T1000 (cell line): ENCODE measurements at places on chromosomes 7 and 10.

GRCh38 chr10:123166618-123167017 lies 12.4 kb downstream of the BUB3 start:
- no peak for DNase-seq

GRCh38 chr10:351770-352334 lies 216.6 kb downstream of the ZMYND11 start:
- no peak for DNase-seq

DNA sequence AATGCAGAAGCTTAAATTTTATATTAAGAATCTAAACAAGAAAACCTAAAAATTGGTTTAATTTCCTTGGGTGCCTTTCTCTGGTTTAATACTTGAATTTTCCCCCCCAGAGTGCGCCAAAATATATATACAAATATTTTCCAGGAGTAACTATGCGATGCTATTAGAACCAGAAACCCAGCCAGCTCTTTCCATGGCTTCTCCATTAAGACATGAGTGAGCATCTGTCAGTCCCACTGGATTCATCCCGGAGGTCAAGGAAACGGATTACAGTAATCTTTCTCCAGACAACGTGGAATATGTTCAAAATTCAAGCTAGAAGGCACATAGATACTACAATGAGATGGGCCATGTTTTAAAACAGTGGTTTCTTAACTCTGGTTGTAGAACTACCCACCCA lies 148.8 kb downstream of the TAX1BP1 start:
- DNase-seq = no peak

DNA sequence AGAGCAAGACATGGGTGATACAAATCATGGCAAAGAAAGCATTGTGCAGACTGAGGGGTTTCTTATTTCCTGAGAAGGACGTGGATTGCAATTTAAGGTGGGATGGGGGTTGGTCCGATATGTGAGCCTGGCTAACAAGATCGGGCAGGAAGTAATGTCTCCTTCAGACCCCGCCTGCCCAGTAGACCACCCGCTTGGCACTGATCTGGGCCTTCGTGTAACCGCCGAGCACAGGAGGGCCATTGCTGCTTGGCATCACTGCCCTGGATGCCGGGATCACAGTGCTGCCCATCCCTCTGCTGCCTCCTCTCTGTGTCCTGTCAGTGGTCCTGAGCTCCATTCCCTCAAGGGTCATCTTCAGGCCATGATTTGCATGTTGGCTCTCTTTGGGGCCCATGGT lies 214.6 kb upstream of the ZNF32 start:
- DNase-seq = no peak

DNA sequence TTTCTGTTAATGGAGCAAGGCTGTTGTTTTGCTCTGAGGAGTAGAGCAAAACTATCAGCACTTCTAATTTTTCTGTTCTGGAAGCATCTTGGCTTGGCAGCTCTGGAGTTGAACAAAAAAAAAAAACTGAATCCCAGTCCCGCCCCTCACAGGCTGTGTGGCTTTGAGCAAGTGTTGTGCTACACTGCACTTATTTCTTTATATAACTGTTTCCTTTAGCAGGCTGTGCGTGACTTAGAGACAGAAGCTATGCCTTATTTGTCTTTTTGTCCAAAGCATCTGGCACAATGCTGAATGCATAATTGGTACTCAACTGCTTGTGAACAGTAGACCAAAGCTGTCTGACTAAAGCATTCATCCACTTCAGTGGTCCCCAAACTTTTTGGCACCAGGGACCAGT lies 96.1 kb downstream of the AMPH start:
- no peak for DNase-seq

- DNase-seq = no peak
Measured at GRCh38 chr10:44913350-44914081, 2.4 kb downstream of the TMEM72 start.

DNA sequence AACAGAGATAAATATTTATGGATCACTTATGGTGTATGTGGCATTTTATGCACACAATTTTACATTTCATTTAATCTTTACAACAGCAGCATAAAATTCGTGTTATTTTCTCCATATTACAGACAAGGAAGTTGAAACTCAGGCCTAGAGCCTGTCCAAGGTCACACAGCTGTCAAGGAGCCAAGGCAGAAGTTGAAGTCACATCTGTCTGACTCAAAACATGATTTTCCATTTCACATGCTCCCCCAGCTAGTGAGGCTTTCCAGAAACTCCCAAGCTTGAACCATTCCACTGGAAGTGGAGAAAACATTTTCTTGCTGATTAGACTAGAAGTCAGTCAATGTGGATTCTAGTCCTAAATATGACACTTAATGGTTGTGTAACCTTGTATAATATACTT lies 110.5 kb downstream of the HECTD2 start:
- DNase-seq = no peak

- DNase-seq = no peak
Measured at GRCh38 chr10:71216751-71217265, 4.4 kb downstream of the UNC5B start.

DNA sequence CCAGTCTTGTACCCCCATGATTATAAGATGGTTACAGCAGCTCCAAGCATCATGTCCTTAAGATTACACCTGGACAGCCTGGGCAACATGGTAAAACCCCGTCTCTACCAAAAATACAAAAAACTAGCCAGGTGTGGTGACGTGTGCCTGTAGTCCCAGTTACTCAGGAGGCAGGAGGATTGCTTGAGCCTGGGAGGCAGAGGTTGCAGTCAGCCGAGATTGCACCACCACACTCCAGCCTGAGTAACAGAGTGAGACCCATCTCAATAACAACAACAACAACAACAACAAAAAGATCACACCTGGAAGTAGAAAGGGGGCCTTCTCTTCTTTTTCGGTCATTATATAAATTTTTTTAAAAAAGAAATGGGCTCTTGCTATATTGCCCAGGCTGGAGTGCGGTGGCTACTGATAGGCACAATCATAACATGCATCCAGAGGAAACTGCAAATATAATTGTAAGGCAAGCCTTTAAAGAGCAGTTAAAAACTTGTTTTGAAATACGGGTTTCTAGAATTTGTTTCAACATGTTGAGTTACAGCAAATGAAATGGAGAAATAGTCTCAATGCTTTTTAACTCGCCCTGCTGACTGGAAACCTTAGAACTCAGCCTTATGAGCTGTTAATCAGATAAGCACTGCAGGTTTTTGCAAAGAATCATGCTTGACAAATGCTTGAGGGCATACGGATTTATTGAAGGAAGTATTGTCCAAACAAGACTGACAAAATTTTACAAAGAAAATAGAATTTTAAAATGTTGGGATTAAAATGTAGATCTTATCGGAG lies 4.7 kb upstream of the ENTPD7 start:
- no peak for DNase-seq

- DNase-seq = peak; percentile 83
Measured at GRCh38 chr7:151687523-151688235, 168.0 kb upstream of the RHEB start.

GRCh38 chr10:131748831-131749766 lies 151.7 kb upstream of the PPP2R2D start:
- DNase-seq = no peak

DNA sequence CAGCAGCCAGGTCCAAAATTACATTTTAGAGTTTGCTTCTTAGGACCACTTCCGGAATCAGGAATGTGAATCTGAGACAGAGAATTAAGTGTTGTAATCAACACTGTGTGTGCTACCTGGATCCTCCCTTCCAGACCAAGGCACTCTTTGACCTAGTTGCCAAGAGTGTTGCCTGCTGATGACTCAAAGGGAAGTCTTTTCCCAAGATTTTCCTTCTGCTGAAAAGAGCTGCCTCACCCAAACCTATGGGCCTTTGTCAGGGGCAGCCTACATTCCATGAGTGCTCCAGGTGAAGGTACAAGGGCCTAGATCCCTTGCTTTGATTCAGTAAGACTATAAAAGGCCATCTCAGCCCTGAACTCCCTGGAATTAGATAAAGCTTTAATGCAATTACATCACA lies 712.5 kb upstream of the ANKRD30A start:
- DNase-seq = no peak

GRCh38 chr7:55448526-55448925 lies 83.4 kb downstream of the LANCL2 start:
- DNase-seq = no peak

DNA sequence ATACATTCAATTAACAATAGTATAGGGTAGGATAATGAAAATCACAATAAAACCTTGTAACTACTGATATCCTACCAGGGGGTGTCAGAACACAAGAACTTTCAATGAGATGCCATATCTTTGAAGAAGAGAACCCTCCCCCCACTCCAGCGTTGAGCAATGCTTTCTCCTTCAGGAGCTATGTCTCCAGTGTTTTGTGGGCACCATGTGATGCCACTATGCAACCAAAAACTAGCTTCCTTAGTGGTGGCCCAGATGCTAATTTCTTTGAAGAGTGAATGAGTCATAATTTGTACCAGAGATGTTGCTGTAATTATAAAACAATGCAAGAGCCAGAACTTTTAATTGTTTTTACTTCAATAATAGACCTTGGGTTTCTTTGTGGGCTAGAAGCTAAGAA lies 76.0 kb upstream of the ADO start:
- no peak for DNase-seq

DNA sequence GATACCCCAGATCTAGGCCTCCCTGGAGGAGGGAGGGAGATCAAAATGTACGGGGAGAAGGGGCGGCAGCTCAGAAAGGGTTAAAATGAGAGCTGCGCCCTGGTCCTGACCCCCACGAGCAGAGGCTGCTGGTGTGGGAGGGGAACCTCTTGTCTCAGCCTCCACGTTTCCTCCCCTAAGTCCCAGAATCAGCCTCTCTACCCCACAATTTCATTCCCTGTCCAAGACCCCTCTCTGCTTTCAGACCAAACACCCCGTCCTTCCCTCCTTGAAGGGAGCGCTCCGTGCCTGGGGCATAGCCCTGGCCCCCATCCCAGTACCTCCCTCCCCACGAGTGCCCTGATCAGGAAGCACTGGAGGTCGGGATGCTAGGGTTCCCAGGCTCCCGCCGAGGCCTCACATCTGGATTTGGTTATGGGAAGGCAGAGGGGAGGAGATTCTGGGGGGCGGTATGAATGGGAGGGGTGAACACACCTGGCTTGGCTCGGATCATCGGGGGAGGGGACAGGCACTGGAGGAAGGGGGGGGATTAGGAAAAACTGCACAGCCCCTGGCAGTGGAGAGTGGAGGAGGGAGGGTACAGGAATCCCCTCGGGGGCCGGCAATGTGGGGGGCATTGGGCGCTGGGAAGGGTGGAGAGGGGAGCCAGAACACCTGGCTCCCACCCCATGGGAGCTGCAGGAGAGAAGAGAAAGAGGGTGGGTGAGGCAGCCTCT lies 2.7 kb downstream of the EPHB4 start:
- no peak for DNase-seq

DNA sequence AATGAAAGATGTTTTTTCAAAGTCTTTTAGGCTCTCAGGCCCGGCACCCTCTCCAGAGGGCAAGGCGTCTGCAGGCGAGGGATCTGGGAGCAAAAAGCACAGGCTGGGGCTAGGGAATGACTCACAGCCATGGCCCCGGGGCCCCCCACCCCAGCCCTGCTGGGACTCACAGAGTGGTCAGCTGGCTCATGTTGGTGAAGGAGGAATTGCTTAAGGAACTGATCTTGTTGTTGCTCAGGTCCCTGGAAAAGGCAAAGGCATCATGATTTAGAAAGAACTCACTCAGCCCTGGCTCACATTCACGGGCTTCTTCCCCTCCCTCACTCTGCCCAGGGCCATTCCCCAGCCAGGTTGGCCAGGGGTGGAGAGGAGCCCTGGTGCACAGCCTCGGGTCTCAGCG lies 151.5 kb downstream of the SLIT1 start:
- peak; percentile 16 for DNase-seq

DNA sequence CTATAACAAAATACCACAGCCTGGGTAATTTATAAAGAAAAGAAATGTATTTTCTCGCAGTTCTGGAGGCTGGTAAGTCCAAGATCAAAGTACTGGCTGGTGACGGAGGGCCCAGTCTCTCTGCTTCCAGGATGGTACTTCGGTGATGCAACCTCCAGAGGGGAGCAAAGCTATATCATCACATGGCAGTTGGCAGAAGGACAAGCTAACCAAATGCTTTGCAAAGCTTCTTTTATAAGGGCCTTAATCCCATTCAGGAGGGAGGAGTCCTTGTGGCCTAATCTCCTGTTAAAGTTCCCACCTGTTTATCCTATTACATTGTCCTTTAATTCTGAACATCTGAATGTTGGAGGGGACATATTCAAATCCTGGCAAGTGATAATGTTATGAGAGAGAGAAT lies 134.1 kb upstream of the SP4 start:
- DNase-seq = no peak

GRCh38 chr7:104541897-104542296 lies 213.5 kb downstream of the LHFPL3 start:
- no peak for DNase-seq

DNA sequence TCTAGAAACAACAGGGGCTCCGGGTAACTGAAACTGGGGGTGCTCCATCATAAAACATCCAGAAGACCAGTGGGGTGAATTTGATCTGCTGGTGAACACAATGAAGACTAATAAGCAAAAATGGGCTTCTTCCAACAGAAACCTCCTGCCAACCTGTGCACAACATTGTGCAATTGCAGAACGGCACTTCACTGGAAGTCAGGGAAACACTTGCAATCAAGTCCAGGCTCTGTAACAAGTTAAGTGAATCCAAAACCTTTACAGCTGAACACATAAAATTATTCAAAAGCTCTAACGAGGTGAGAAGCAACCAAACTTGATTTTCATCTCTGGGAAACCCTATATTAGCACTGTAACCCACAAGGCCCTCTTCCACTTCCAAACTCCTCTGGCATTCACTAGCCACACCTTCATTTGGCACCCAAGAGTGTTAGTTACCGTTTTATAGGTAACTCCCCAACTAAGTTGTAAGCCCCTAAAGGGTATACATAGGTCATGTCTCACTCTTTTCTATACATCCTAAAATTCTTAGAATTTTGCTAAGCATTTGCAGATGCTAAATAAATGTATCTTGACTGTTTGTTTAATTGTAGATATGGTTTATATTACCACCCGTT lies 22.0 kb downstream of the IMMP2L start:
- no peak for DNase-seq

- DNase-seq = no peak
Measured at GRCh38 chr10:45368181-45368580, 5.8 kb upstream of the ALOX5 start.

DNA sequence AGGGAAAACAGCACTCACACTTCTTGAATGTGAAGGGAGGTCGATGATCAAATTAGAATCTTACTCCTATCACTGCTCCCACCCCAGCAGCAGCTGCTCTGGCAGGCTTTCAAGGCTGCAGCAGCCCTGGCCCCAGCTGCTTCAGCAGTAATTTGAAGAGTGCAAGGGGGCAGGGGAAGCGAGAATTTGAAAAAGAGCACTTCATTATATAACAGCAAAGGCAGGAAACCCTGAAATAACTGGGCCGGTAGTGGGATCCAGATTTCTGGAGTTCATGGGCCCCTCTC lies 44.9 kb downstream of the MYPN start:
- DNase-seq = no peak

GRCh38 chr10:107103174-107104025 lies 61.1 kb downstream of the SORCS1 start:
- no peak for DNase-seq
